ENCODE measurements at places on chromosomes 13 and 19.

DNA sequence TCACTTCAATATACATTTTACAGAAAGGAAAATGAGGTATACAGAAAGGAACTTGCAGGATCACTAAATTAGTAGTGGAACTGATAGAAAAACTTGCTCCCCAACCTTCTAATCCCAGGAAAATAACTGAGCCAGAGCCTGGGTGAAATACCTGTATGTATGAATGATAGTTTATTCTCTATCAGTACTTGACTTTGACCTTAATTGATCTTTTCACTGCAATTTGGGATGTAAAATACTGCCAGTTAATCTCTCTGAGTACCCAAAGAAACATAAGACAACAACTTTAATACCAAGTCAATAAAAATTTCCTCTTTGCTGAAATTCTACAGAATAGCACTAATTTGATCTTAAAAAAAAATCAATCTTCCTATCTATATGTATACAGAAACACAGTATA lies 33.3 kb downstream of the KATNAL1 start:
- DNase-seq = no peak

DNA sequence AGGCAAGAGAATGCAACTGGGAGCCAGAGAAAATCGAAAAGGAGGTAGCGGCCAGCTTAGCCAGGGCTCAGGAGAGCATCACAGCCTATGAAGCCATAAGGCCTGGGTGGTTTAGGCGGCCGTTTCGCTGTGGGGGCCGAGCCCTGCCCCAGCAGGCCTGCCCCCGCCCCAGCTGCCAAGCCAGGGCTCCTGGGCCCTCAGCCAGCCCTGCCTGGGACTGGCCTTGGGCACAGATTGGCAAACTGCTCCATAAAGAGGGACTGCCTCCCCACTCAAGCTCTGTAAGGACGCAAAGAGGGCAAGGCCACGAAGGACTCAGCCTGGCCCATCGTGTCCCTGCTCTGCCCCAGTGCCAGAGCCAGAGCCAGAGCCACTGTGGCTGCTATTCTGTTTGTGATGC lies 10.2 kb downstream of the ZNF653 start:
- no peak for DNase-seq

GRCh38 chr13:70950664-70951063 lies 842.4 kb upstream of the KLHL1 start:
- no peak for DNase-seq

- no peak for DNase-seq
These were observed 25.5 kb downstream of the ADPRHL1 start for GRCh38 chr13:113427562-113428468.

DNA sequence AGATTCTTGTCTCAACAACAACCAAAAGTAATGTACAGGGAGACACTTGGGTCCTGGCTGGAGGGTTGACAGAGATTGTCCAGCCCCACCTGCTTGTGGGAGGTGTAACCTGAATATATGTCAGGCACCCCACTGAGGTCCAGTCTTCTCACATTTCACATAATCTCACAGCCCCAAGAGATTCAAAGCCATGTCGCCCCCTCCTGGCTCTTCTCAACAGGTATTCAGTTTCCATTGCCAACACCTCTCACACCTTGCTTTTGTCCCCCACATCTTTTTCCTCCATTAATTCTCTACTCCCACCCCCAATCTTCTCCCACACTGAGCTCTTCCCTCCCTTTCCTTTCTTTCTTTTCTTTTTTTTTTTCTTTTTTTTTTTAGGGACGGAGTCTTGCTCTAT lies 11.2 kb downstream of the UNC13A start:
- no peak for DNase-seq

DNA sequence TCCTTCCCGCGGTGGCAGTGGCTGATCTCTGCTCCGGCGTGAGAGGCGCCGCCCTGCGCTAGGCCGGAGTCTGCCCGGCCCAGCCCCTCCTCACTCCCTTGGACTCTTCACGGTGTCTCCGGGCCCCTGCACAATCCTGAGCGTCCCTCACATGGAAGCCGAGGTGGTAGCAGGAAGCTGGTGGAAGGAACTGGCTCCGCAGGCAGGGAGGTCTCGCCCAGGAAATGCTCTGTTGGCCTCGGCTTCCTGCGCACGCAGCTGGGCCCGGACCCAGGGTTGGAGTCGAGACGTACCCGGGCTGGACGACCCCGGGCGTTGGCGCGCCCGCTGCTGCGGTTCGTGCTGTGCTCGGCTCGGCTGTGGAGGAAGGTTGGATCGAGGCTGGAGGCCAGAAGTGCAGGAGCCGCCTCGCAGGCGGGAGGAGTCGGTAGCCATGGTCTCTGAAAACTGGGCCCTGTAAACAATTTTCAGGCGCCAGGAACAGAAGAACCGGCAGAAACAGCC lies 46.3 kb downstream of the ZNF724 start:
- DNase-seq = no peak

DNA sequence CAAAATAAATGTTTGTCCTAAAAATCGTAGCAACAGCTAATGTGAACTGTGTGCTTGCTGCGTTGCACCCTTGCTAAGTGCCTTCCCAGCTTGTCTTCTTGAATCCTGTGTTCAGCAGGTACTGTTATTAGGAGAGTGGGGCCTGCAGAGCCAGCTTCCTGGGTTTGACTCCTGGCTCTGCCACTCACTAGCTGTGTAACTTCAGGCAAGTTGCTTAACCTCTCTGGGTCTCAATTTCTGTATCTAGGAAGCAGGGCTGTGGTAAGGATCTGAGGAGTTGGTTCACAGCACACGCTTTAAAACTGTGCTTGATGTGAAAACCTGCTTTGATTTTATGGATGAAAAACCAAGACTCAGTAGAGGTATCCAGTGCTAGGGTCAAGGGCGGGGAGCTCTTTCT lies 10.0 kb downstream of the NFIX start:
- no peak for DNase-seq

- DNase-seq = no peak
These were observed 13.9 kb upstream of the DNAJC15 start for GRCh38 chr13:43009506-43009905.

DNA sequence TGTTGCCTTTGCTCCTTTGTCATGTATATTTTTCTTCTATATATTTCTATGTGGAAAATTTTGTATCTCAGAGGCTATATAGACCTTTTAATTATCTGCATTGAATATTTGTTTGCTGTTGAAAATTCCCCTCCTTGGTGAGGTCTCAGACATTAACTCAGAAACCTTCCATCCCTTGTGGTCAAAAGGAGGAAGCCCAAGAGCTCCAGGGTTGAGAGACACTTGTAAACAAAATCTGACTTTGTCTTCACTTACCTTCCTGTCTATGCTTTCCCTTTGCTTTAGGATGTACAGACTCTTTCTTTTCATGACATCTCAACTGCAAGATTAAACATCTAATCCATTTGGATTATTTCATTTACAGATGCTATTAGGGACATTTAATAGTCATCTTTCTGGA lies 157.5 kb downstream of the PCDH20 start:
- no peak for DNase-seq

DNA sequence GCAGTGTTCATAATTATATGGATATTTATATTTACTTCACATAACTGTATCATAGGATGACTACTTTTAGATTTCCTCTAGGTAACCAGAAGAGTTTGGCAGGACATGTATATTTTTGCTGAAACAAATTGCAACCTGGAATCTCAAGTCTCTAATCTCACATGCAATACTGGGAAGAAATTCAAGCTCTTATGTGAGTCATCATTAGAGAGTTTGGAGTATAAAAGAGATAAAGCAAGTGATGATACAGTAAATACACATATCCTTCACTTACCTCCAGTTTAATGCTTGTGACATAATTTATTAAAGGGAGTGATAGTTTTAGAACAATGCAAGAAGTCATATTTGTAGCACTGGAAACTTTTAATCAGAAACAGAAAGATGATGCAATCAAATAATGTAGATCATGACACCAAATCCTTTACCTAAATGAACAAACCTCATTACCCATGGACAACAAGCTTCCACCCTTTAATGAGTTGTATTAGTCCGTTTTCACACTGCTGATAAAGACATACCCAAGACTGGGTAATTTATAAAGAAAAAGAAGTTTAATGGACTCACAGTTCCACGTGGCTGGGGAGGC lies 15.8 kb upstream of the OR7A17 start:
- no peak for DNase-seq

- peak; percentile 94 for DNase-seq
These were observed 13.3 kb upstream of the ISYNA1 start for GRCh38 chr19:18450931-18451836.

DNA sequence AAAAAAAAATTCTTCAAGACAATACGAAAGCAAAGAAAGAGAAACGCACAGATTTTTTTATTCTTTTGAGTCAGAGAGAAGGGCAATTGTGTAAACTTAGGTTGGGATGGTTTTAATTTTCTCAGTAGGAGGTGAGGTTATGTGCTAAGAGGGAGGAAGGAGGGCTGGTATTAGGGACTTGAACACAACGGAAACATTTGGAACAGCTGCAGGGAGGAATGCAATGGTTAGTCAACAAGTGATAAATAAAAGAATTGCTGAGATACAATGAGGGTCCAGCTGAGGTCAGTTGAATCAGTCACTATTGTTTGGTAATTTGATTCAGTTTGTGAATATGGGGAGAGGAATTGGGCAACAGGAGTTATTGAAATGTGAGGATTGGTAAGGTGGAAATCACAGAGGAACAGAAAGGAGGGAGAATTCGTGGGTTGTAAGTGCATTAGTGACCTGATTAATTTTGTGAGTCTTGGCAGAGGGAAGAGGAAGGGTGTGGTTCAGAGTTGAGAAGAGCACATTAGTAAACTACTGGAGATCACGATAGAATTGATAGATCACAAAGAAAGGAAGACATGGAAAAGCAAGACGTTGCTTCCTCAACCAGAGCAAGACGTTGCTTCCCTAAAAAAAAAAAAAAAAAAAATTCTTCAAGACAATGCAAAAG lies 499.5 kb upstream of the SPRY2 start:
- DNase-seq = no peak

- no peak for DNase-seq
These were observed 83.5 kb downstream of the ZNF557 start for GRCh38 chr19:7153022-7153421.

- DNase-seq = no peak
These were observed 8.0 kb downstream of the CYTH2 start for GRCh38 chr19:48477067-48477685.

GRCh38 chr13:39254601-39255000 lies 216.3 kb downstream of the NHLRC3 start:
- no peak for DNase-seq

DNA sequence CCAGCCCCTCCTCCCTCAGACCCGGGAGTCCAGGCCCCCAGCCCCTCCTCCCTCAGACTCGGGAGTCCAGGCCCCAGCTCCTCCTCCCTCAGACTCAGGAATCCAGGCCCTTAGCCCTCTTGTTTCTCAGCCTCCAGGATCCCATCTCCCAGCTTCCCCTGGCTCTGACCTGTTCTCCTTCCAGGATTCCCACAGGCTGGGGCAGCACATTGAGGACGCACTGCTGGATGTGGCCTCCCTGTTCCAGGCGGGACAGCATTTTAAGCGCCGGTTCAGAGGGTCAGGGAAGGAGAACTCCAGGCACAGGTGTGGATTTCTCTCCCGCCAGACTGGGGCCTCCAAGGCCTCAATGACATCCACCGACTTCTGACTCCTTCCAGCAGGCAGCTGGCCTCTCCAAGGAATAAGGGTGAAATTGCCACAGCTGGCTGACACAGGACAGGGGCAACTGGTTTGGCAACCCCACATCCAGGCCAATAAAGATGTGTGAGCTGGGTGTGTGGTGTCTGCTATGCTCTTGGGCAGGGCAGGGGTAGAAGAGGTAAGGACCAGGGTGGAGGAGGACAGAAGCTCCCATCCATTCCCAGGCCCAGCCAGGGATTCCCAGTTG lies 22.4 kb downstream of the CPT1C start:
- no peak for DNase-seq

GRCh38 chr13:24221007-24221406 lies 60.5 kb downstream of the SPATA13 start:
- no peak for DNase-seq

- no peak for DNase-seq
These were observed 8.8 kb upstream of the GNG7 start for GRCh38 chr19:2711172-2711874.
